Activated naive CD4-positive, alpha-beta T cell treated with anti-CD3 and anti-CD28 coated beads for 36 hours (primary cell): ENCODE measurements at places on chromosomes 3 and 15. TPM values are rescaled to one million over a fixed set of nuclear protein-coding genes. Genes with fewer than 3 reads are reported as not detected.

DNA sequence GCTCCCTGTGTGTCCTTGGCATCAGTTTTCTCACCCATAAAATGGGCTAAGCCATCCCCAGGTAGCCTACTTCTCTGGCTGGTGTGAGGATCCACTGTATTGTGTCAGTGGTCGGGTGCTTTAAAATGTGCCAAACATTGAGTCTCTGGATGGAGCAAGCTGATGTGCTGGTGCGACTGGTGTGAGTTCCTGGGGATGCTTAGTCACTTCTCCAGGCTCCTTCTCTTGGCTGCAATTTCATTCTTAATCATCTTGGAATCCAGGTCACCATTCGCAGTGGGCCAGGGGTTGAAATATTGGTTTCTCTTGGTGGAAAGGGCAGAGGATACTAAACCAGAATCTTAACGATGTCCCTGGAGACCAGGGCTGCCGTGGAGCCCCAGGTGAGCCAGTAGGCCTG is 29.3 kb downstream of the SCN5A start:
- DNase-seq: no peak
- H3K27ac ChIP-seq: no peak overlapping the region
- no peaks in the 10 kb centered on the region for H3K4me1 ChIP-seq
- no peaks in the 10 kb centered on the region for H3K36me3 ChIP-seq
- H3K4me3 ChIP-seq: no peak overlapping the region

- peaks cover 4% of the 10 kb centered on the region for H3K27me3 ChIP-seq
- H3K27ac ChIP-seq: no peak overlapping the region
- H3K4me1 ChIP-seq: peaks cover 20% of the 10 kb centered on the region
- no peak overlapping the region for H3K4me3 ChIP-seq
These were observed 41.9 kb downstream of the NOX5 start for GRCh38 chr15:69056365-69056764.

- no peak overlapping the region for H3K27ac ChIP-seq
- DNase-seq: no peak
- H3K36me3 ChIP-seq: no peaks in the 10 kb centered on the region
- no peaks in the 10 kb centered on the region for H3K4me1 ChIP-seq
- no peak overlapping the region for H3K4me3 ChIP-seq
- no peaks in the 10 kb centered on the region for H3K27me3 ChIP-seq
These were observed 708.5 kb downstream of the SQOR start for GRCh38 chr15:46343196-46343935.

The DNASE1L3 gene
- not detected for total RNA-seq

DNA sequence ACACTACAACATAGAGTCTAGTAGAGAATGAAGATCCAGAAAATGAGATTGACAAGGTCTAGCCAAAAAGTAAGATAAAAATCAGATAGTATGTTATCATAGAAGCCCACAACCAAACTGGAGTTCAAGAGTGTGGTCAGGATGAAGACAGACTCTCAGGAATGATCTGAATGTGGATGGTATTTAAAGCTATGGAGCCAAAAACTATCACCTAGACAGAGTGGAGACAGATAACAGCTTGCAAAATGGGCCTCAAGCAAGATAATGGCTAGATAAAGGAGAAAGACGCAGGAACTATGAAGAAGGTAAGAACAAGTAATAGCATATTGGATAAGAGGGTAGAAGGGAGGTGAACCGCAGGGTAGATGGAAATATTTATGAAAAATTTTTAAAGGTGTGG is 35.4 kb downstream of the ZMAT3 start:
- DNase-seq: no peak
- no peak overlapping the region for H3K4me3 ChIP-seq
- peaks cover 7% of the 10 kb centered on the region for H3K4me1 ChIP-seq
- peaks cover 13% of the 10 kb centered on the region for H3K36me3 ChIP-seq

- no peaks in the 10 kb centered on the region for H3K27me3 ChIP-seq
- peak; percentile 81 for DNase-seq
- peak overlapping the region; percentile 48 for H3K27ac ChIP-seq
- H3K36me3 ChIP-seq: peaks cover 14% of the 10 kb centered on the region
These were observed 10.9 kb downstream of the RMDN3 start for GRCh38 chr15:40743921-40744814.
